ENCODE measurements at places on chromosomes 2 and 18.

- no peak for DNase-seq
Measured at GRCh38 chr2:23617167-23617810, 232.3 kb downstream of the KLHL29 start.

DNA sequence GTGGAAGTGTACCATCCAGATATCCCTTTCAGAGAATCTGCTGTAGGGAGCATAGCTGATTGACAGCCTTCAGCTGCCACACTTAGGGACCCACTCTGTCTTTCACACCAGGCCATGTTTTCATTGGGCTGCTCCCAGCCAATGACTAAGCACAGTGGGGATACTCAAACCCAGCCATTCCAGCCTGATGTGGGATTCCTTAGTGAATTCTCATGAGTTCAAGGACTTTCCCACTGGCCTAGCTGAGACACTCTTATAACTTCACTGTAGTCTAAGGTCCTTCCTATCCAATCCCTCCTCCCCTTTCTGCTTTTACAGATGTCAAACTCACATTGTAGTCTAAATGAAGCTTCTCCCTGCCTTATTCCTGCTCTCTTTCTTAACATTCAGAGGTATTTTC lies 201.2 kb downstream of the PIK3C3 start:
- no peak for DNase-seq

DNA sequence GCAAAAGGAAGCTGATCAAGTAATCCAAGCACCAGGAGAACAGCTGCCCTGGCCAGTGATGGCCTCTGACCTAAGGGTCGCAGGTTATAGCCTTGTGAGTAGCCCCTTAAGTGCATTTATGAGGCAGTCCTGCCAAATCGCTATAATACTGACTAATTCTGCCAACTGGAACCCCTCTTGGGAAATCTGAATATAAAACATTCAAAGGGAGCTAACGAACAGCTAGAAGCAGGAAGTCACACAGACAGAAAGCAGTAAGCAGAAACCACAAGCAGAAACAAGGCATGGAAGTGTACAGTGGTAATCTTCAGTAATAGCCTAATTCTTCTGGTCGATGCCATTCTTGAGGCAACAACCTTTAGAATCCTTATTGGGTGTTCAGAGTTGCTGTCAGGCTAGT lies 521.3 kb downstream of the METTL4 start:
- no peak for DNase-seq

GRCh38 chr18:36469461-36469860 lies 171.9 kb downstream of the FHOD3 start:
- DNase-seq = no peak

DNA sequence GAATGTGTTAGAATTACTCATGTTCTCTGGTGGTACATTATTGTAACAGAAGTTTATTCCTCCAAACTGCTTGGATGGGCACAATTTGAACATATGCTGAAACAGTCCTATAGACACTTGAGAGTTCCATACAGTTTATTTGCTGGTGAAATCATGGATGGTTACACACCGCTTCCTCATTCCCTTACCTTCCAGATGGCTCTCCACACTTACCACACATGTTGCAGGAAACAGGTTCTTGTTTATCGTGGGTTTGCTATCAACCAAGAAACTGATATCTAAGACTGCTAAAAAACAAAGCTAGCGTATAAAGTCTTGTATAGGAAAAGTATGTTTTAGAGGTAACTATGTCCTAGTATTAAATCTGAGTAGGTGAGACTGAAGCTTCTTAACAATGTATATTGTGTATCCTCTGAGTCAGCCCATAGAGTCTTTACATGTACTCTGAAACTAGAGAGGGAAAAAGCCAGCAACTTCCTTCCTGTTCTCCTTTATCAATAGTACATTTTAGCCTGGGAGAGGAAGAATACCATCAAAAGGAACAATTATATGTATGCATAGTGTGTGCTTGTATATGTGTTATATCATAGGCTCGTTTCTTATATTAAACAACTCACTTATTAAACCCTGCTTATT lies 313.1 kb downstream of the PLCL1 start:
- no peak for DNase-seq

DNA sequence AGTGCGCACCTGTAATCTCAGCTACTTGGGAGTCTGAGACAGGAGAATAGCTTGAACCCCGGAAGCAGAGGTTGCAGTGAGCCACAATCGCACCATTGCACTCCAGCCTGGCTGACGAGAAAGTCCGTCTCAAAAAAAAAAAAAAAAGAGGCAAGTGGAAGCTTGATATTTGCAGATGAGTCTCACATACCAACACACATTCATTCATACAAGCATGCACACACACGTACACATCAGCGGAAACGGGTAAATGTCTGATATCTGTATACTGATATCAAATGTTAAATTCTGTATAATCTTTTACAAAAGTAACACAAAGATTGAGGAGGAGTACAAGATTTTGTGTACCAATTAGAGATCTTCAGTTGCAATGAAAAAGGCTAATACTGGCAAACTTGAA lies 47.8 kb upstream of the SPOPL start:
- no peak for DNase-seq

DNA sequence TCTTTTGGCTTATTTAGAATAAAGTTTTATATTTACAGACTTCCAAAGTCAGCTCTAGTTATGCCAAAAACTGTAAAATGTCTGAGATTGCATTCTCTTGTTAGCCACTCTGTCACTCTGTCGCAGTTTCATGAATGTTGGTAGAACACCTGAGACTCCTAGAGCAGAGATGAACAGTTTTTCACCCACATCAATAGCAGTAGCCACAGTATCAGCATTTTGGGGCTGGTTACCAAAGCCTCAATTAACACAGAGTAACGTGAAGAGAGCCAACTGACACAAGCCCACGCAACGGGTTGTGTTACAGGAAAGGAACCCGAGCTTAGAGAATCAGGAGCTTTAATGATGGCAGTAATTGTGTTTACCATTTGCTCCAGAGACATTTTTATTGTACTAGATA lies 443.0 kb upstream of the SLC39A10 start:
- DNase-seq = no peak
